Right renal cortex interstitium (tissue), 3 donors: ENCODE measurements at places on chromosomes 1 and 21. TPM values are rescaled to one million over a fixed set of nuclear protein-coding genes. Genes with fewer than 3 reads are reported as not detected.

Gene PEAR1
- 19.2 TPM for polyA plus RNA-seq

Gene KRTAP25-1
- polyA plus RNA-seq = not detected

Gene LRRC39
- polyA plus RNA-seq = 2.4 TPM

Gene HEYL
- polyA plus RNA-seq = 23.1 TPM

GRCh38 chr1:3031401-3032221 lies 10.3 kb downstream of the ACTRT2 start:
- DNase-seq = no peak

GRCh38 chr1:60281360-60281932 lies 207.9 kb upstream of the C1orf87 start:
- DNase-seq = peak; percentile 44
